Stimulated activated CD4-positive, alpha-beta T cell treated with anti-CD3 and anti-CD28 coated beads, TNF-alpha, amount 100 ng/mL, for 48 hours (primary cell): ENCODE measurements at places on chromosomes 11 and 22.

- DNase-seq = no peak
Observed at GRCh38 chr22:22362936-22363335, 118.3 kb downstream of the VPREB1 start.

- no peak for DNase-seq
Observed at GRCh38 chr11:76073724-76074123, 132.6 kb downstream of the WNT11 start.

- no peak for DNase-seq
Observed at GRCh38 chr22:38984224-38984623, 2.1 kb downstream of the APOBEC3B start.

- DNase-seq = no peak
Observed at GRCh38 chr22:33272871-33273270, 214.7 kb upstream of the SYN3 start.

GRCh38 chr11:103683576-103683975, 352.9 kb upstream of the DDI1 start:
- no peak for DNase-seq

DNA sequence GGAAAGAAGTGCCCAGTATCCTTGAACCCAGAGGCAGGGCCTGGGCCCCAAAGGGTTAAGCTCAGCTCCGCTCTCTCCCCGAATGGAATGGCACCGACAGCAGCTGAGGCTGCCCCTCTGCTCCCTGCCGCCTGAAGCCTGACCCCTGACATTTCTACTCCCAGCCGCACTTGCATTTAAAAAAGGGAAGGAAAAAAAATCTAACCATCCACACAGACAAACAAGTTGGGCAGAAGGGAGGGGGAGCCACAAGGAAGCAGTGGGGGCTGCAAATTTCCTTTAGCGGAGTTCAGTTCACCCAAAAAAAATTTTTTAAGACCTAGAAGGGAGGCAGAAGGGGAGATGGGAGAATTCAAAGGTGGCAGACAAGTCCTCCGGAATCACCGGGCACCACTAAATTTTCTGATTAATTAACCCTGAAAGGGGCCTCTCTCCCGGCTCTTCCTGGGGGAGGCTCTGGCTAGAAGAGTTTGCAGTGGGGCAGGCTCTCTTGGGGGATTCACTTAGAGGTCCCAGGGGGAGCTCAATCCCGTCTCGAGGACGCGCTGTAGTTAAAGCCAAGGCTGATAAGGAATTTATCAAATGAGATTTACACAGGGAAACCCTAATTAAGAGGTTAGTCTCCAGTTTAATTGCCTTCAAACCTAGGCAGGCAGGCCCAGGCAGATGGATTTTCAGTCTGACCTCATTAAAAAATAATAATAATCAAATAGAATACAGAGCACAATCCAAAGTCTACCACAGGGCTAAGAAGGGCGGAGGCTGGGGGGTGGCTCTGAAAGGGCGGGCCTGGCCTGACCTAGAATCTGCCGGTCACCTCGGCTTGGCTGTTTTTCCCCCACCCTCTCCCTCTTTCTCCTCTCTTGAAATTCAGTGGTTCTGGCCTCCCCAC, 25.6 kb downstream of the MN1 start:
- DNase-seq = no peak

- no peak for DNase-seq
Observed at GRCh38 chr22:26399289-26399688, 29.8 kb upstream of the ASPHD2 start.

DNA sequence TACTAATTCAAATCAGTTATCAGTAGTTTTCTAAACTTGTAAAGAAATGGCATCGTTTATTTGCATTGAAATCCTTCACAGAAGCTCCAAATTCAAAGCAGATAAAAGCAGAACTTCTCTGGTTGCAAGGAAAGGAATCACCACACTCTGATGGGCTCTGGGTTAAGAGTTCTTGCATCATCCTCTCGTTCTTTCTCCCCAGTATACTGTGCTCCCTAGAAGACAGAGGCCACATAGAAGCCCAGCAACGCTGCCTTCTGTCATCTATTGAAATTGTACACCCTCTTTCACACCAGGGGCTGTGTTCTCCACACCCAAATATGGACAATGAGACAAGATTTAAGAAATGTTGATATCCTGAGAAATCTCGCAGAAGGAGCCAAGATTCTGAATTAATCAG, 29.3 kb downstream of the FAT3 start:
- no peak for DNase-seq

GRCh38 chr11:96865020-96865419, 475.2 kb downstream of the JRKL start:
- DNase-seq = no peak

DNA sequence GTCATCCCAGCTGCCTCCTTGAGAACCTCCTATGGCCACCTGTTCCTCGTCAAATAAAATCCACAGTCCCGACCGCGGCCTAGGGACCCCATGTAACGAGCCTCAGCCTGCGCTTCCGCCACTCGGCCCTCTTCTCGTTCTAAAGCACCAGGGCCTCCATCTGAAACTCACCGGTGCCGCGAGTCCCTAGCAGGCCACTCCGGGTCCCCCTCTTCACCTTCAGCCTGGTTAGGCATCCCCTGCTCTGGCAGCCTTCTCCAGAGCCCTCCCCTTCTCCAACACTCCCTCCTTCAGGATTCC, 2.4 kb upstream of the SSTR3 start:
- no peak for DNase-seq

GRCh38 chr11:71330349-71330748, 78.0 kb upstream of the SHANK2 start:
- DNase-seq = no peak

- no peak for DNase-seq
Observed at GRCh38 chr11:126111458-126112116, 48.9 kb upstream of the CDON start.

DNA sequence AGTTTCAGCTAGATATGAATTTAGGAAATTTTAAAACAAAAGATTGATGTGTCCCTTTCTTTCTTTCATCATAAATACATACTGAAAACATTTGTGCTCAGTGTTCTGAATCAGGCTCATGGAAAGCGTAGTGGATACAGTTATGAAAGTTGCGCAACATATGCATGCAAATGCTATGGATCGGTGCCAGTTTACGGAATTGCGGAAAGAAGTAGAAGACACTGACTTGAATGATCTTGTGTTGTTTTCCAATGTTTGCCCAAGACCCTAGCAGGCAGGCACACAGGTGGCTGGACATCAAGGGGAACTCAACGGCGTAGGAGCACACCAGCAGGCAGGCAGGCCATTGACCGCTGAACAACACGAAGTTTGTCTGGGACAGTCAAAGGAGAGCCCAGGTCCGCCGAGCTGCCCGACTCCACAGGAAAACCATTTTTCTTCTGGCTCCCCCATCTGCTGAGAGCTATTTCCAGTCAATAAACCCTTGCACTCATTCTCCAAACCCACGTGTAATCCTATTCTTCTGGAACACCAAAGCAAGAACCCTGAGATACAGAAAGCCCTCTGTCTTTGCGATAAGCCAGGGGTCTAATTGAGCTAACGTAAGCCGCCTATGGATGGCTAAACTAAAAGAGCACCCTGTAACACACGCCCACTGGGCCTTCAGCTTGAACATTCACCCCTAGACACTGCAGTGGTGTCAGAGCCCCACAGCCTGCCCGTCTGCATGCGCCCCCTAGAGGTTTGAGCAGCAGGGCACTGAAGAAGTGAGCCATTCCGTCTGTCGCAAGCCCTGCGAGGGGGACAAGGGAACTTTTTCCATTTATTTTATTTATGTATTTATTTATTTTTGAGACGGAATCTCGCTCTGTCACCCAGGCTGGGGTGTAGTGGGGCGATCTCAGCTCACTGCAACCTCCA, 7.4 kb upstream of the BIRC3 start:
- DNase-seq = no peak

- no peak for DNase-seq
Observed at GRCh38 chr11:45391168-45391850, 105.2 kb upstream of the SYT13 start.

- DNase-seq = no peak
Observed at GRCh38 chr11:85947431-85948272, 92.5 kb downstream of the CCDC83 start.

- DNase-seq = no peak
Observed at GRCh38 chr11:2677127-2677526, 22.7 kb downstream of the KCNQ1OT1 start.

GRCh38 chr11:841981-842369, 354 bp downstream of the POLR2L start:
- DNase-seq = no peak

GRCh38 chr11:2525166-2525861, 80.5 kb downstream of the KCNQ1 start:
- DNase-seq = no peak

DNA sequence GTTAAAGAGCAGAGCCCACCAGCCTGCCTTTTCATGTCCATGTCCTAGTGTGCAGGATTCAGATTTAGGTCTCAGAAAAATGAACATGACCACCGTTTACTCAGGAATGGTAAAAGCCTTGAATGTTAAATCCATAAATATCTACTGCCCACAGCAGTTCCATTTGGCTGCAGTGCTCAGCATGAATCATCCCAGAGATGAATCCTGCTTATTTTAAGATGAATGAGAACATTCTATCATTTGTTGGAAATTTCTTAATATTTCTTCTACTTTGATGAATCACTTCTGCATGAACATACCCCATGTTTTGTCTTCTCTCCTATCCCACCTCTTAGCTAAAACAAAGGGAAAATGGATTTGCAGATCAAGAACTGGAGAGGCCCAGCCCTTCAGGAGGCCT, 47.5 kb upstream of the AQP11 start:
- no peak for DNase-seq

GRCh38 chr11:102144357-102145355, 34.4 kb downstream of the YAP1 start:
- DNase-seq = no peak

- DNase-seq = no peak
Observed at GRCh38 chr22:31126128-31126868, 3.5 kb downstream of the INPP5J start.
